ENCODE measurements at places on chromosomes 3 and 15.

DNA sequence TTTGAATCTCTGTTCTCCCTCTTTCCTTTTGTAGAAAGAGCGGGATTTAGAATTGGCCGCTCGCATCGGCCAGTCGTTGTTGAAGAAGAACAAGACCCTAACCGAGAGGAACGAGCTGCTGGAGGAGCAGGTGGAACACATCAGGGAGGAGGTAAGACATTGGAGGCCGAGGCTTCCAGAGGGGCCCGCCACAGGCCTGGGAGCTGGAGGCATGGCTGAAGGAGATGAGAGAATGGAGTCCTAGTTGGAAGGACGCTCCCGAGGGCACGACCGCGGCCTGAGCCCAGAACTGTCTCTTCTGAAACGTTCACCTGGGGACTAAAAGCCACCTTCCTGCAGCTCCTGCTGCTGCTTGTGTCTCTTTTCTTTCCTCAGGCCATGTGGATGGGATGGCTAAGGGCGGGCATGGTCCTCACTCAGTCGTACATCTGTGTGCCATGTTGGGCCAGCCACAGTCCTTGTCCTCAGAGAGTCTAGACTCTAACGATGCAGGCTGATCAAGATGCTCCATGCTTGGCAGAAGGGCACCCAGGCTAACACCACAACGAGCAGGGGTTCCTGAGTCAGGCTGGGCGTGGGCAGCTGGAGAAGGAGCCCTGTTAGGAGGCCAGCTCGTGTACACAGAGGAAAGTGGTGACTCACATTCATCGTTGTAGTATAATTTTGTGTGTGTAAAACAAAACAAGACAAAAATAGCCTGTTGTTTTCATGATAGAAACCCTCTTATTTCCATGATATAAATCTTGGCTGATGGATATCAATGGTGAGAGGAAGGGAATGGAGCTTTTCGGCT lies 81.1 kb downstream of the CCK start:
- DNase-seq: no peak

GRCh38 chr3:150348500-150348899 lies 59.6 kb upstream of the TSC22D2 start:
- DNase-seq: no peak

- DNase-seq: no peak
Observed at GRCh38 chr3:15273227-15273626, 59.2 kb downstream of the SH3BP5 start.

DNA sequence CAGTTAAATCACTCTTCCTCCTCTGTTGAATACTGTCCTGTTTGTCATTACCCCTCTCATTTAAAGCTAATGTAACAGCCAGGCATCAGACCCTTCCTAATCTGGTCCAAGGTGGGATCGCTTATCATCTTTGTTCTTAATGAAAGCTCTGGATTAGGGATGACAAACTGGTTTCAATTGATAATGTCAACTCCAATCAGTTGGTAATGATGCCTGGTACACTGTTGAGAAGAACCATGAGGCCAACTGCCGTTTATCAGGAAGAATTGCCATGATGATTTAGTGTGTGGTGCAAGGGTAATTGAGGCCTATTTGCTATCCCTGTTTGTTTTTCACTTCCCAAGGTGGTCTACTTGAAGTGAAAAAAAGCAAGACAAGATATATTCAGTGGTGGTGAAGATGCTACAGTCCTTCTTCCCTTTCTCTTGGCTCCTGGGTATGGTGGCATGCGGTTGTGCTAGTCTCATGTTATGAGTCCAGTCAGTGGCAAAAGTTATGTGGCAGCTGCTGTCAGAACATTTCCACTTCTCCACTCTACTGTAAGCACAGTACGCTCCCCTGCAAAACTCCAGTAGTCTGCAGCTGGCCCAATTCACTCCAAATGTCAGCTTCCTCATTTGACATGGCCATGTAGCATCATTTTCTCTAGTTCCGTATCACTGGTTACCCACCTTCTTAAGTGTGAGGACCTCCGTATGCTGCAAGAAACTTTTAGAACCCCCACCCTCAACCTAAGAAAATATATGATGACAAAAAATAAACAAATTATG lies 72.5 kb downstream of the MORC1 start:
- DNase-seq: no peak

DNA sequence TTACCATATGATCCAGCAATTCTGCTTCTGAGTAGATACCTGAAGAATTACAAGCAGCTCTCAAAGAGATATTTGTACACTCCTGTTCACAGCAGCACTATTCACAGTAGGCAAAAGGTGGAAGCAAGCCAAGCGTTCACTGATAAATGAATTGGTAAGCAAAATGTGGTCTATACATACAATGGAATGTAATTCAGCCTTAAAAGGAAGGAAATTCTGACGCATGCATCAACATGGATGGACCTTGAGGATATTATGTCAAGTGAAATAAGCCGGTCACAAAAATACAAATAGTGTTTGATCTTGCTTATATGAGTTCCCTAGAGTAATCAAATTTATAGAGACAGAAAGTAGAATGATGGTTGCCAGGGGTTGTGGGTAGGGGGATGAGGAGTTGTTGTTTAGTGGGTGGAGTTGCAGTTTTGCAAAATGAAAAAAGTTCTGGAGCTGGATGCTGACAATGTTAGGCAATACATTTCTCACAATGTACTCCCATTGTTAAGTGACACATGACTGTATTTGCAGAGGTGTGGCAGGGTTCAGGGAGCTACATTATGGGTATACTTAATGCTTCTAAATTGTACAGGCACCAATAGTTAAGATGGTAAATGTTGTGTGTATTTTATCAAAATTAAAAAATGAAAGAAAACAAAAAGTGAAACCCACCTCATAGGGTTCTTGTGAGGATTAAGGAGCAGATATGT lies 26.7 kb downstream of the SLC6A1 start:
- DNase-seq: no peak

- DNase-seq: no peak
Observed at GRCh38 chr15:71079208-71080044, 35.8 kb upstream of the THSD4 start.

GRCh38 chr3:183378951-183379350 lies 49.5 kb downstream of the MCF2L2 start:
- no peak for DNase-seq

DNA sequence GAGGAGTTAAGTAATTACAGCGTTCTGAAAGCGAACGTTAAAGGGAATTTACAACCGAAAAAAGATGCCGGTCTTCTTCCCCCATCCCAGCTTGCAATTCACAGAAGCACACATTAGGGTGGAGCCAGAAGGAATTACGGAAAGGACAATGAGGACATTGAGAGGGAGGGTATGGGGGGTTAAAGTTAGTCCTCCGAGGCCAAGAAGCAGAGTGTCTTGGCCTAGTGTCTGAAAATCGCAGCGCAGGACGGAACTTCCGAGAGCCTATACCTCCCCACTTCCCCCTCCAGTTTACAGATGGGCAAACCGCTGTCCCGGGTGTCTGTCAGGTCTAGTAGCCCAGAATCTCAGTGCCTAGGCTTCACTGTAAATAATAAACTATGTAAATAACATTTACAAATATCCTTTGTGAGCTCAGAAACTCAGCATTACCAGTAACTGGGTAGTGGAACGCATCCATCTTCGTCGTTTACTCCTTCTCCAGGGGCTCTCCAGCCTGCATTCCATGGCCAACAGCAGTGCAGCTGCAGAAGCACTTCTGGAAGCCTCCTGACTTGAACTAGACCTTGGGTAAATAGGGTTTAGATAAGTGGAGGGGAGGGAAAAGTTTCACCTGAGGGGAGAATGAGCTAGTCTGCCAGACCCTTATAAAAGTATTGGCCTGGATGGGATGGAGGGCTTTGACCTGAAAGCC lies 922 bp downstream of the ADPRH start:
- no peak for DNase-seq

GRCh38 chr3:37707428-37708372 lies 154.0 kb upstream of the CTDSPL start:
- DNase-seq: no peak

- DNase-seq: no peak
Observed at GRCh38 chr3:107810171-107811071, 280.4 kb downstream of the CD47 start.
